Stimulated activated CD8-positive, alpha-beta memory T cell treated with anti-CD3 and anti-CD28 coated beads, Interleukin-7, amount 100 ng/mL, for 1 hour (primary cell): ENCODE measurements at places on chromosomes 6 and 20.

DNA sequence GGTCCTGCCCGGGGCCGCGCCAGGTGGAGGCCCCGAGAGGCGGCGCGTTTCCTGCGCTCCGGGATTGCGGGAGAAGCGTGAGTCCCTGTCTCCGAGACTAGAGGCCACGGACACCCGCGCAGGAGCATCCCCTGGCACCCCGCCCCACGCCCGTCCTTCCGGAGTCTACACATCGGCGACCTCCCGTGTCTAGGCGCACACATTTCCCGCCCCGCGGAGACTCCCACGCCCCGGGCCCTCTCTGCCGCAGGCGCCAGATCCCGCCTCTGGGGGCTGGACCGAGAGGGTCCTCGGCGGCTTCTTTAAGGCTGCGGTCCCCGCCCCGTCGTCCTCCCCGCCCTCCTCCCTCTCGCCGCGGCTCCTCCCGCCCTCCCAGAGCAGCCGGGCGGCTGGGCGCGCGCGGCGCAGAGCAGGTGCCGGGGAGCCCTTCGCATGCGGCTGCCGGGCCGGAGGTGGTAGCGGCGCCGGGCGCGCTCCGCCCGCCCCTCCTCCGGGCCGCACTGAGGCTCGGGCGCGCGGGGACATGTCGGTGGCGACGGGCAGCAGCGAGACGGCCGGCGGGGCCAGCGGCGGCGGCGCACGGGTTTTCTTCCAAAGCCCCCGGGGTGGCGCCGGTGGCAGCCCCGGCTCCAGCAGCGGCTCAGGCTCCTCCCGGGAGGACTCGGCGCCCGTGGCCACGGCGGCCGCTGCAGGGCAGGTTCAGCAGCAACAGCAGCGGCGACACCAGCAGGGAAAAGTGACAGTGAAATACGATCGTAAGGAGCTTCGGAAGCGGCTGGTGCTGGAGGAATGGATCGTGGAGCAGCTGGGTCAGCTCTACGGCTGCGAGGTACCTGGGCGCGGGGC lies at the start of gene PPP1R14C:
Gene PPP1R14C, plus strand, starts transcription at position 375 of the 846 bp plus-strand sequence. Its CDS starts 149 bp downstream, at position 524.
- no peak for DNase-seq

- DNase-seq, result no peak
Measured at GRCh38 chr6:125872259-125872921, 81.6 kb downstream of the NCOA7 start.

- no peak for DNase-seq
Measured at GRCh38 chr20:63461104-63461763, 11.2 kb downstream of the KCNQ2 start.

DNA sequence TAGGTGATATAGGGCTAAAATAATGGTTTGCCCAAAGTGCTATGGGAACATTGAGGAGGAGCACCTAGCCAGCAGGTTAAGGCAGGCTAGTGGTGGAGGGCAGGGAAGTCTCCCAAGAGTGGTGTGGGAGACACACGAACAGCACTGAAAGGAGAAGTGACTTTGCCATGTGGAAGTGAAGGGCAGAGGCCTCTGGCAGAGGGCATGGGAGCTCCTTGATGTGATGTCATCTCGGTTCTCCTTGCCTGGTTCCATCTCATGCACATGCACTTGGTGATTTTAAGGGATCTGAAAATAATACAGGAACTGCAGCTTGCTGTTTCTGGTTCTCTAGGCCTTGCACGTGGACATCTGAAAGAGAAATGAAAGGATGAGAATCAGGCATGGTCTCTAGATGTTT lies 4.7 kb upstream of the MAP3K4 start:
- no peak for DNase-seq

DNA sequence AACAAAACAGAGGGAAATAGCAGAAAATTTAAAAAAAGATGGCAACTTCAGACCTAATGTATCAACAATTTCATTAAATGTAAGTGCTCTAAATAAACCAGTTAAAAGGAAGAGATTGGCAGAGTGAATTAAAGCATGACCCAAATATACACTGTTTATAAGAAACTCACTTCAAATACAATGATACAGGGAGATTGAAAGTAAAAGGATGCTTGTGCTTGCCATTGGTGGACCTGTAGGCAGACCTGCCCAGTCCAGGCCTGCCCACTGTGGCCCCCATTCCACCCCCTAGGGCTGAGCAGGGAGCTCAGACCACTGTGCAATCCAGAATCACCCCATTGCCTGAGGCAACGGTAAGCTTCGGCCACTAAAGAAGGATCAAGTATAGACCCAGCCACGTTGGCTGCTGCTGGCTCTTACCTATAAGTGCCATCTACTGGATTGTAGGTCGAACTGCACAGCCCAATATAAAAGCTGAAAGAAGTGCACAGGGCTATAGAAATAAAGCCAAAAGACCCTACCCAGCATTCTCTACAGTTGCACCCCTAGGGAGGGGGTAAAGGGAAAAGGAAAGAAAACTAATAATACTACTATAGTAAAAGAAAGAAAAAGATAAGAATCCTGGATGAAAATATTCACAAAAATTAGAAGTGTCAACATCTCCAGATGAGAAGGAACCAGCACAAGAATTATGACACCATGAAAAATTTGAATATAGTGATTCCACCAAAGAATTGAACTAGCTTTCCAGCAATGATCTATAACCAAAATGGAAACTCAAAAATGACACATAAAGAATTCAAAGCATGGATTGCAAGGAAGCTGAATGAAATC lies 36.1 kb downstream of the PSMB1 start:
- no peak for DNase-seq

- DNase-seq, result no peak
Measured at GRCh38 chr20:33532753-33533459, 43.0 kb downstream of the CBFA2T2 start.

GRCh38 chr6:30885481-30885998 lies 1.2 kb downstream of the DDR1 start:
- DNase-seq, result no peak

- DNase-seq, result peak; percentile 32
Measured at GRCh38 chr20:31674895-31675827, 37.4 kb downstream of the COX4I2 start.
